ENCODE measurements at places on chromosomes 16 and 17.

DNA sequence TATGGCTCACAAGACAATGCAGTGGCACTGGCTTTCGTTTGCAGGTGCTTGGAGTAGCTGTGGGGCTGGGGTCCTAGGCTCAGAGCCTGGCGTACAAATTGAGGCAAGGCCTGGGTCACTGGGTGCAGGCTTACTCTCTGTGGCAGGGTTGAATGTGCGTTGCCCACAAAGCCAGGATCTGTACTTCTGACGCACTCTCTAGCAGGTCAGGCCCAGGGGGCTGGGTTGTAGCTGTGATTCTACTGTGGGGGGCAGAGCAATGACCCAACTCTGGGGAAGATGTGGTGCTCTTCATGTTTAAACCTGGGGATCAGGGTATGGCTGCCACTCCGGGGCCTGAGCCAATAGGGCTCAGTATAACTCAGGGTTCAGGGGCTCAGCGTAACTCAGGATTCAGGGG is 6.4 kb upstream of the PRSS21 start:
- DNase-seq: no peak

DNA sequence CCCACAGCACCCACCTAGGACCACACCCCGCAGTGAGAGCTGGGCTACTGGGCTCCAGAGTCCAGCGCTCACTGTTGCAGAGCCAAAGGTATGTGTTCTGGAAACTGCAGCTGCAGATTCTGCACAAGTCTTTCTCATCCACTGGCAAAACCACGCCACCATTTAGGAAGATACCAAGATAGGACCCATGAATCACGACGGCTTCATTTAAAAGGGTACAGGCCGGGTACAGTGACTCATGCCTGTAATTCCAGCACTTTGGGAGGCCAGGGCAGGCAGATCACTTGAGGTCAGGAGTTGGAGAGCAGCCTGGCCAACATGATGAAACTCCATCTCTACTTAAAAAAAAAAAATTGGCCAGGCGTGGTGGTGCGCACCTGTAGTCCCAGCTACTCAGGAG is 18.8 kb downstream of the FOXF1 start:
- DNase-seq: no peak

- DNase-seq: no peak
Measured at GRCh38 chr16:46871597-46871996, 12.6 kb upstream of the GPT2 start.

GRCh38 chr17:7308625-7309433 is 1.4 kb downstream of the EIF5A start:
- DNase-seq: no peak

DNA sequence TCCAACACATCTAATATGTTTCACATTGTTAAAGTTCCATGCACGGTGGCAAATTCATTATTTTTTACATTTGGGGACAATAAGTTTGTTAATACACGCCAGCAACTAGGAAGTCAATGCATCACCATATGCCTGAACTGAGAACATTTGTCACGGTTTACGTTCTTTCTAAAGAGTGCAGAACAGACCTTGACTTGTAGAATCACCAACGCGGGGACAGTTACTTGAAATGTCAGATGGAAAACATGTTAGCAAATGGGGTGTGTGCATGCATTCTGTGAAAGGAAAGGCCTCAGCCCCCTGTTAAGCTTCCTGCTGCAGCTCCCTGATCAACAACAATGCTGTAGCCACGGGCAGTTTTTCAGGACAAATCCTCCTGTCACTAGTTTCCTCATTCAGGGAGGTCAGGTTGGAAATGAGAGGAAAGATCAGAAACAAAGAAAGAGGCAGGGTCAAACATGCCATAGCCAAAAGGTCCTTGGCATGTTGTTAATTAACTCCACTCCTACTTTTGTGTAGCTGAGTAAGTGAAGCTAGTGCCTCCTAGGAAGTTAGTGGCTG is 18.4 kb downstream of the SMIM36 start:
- no peak for DNase-seq

DNA sequence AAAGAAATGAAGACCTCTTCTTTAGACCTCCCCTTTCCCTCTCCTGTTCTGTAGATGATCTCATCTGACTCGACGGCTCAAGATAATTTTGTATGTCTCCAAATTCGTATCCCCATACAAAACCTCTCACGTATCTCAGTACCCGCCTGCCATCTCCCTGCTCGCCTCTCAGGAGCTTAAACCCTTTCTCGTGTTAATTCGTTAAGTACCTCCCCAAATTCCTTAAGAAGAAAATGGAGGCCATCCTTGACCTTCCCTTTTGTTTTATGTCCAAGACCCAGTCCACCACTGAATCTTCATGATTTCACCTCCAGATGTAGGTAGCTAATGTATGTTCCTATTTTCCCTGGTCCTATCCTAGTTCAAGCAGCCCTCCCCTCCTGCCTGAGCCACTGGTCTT is 41.6 kb downstream of the OR3A1 start:
- no peak for DNase-seq

DNA sequence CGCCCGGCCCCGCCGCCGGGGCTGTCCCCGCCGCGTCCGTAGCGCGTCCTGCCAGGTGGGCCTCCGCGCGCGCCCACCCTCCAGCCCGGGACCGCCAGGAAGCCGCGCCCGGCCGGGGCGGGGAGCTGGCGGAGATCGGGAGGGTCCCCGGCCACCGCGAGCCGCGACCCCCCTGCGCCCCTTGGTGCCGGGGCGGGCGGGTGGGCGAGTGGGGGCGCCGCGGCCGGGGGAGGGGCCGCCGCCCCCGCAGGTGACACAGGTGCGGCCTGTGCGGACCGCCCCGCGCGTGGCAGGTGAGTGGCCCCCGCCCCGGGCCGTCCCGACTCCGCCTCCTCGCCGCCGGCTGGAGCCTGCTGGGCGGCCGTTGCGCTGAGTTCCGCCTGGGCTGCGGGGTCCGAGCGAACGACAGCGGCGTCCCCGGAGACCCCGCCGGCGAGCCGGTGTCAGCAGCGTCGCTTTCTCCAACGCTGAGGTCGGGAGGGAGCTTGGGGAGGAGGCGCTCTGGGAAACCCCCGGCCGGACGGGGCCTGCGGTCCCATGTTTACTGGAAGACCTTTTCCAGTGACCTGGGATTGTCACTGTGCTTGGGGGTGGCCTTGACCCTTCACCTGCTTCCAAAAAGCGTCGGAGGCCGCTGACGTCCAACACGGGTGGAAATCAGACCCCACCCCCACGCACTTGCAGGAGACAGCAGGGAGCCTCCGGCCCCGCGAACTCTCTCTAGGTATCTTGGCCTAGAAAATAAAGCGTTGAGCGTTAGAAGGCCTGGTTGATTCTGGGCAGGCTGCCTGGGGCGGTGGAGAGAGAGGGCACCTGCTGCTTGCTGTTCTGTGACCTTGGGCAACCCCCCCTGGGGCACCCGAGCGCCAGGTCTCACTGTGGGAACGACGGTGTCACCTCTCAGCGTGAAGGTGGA is 542 bp downstream of the KLHL36 start:
- DNase-seq: no peak

GRCh38 chr17:45339646-45340605 is 23.1 kb upstream of the MAP3K14 start:
- DNase-seq: no peak

DNA sequence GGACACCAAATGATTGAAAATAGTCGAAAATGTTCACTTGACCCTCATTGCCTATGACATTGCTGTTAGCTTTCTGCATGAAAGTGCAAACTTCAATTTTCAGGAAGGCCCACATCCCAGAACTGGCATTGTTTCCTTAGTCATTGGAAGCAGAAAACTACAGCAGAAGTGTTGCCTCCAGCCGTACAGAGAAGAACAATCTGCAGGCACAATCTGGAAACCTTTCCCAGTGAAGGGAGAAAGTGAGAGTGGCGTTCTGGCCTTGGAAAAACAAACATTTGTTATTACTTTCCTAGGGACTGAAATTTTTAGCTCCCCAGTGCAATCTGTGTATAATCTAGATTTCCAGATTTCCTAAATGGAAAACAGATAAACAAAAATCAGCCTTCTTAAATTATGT is 529.5 kb upstream of the RBFOX1 start:
- no peak for DNase-seq

- DNase-seq: peak; percentile 21
Measured at GRCh38 chr17:6269478-6269877, 165.4 kb downstream of the AIPL1 start.

GRCh38 chr17:73888862-73889261 is 244.6 kb upstream of the SDK2 start:
- DNase-seq: no peak

DNA sequence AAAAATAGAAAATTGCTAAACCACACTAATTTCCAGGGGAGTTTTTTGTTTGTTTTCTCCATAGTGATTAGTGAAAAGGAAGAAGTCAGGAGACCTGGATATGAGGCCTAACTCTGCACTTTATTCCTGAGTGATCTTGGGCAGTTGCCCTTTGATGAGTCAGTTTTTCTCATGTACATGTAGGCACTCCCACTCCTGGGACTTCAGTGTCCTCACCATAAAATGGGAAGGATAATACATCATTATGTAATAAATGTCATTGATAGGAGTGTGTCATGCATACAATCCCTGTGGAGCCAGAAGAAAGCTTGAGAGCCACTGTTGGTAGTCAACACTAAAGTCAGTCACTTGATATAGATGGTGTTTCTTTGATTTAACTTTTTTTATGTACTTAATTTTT is 32.5 kb downstream of the WIPF2 start:
- peak; percentile 67 for DNase-seq

GRCh38 chr17:50638966-50639713 is 4.5 kb downstream of the ABCC3 start:
- DNase-seq: peak; percentile 93

GRCh38 chr17:80523054-80523744 is 21.4 kb upstream of the RPTOR start:
- no peak for DNase-seq

- no peak for DNase-seq
Measured at GRCh38 chr16:81817789-81818567, 38.9 kb downstream of the PLCG2 start.

- no peak for DNase-seq
Measured at GRCh38 chr17:49576088-49576916, 631 bp downstream of the NXPH3 start.

DNA sequence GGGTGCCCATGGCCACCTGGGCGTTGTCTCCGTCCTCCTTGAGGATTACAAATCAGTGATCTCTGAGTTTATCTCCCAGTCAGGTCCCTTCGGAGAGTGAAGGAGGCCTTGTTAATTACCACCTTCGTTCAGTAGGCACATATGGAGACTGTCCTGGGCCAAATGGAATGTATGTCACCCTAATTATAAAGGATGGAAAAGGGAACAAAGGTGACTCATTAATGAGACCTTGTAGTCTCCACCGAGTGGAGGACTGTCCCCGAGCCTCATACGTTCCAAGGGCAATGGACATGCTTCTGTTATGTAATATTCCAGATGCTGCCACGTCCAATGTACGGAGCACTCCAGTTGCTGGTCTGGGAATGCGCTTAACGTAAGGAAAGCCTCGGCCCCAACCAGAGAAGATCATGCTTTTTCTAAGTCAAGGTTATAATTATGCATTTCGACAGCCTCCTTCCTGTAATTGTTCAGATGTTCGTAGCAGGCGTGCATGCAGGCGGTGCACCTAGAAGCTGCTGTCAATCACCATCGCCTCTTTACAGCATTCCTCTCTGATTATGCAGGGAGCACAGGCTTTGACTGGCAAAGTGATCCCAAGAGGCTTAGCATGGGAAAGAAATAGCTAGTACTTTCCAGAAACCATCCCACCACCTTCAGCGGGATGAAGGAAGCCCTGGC is 22.4 kb upstream of the SEC14L1 start:
- peak; percentile 88 for DNase-seq

DNA sequence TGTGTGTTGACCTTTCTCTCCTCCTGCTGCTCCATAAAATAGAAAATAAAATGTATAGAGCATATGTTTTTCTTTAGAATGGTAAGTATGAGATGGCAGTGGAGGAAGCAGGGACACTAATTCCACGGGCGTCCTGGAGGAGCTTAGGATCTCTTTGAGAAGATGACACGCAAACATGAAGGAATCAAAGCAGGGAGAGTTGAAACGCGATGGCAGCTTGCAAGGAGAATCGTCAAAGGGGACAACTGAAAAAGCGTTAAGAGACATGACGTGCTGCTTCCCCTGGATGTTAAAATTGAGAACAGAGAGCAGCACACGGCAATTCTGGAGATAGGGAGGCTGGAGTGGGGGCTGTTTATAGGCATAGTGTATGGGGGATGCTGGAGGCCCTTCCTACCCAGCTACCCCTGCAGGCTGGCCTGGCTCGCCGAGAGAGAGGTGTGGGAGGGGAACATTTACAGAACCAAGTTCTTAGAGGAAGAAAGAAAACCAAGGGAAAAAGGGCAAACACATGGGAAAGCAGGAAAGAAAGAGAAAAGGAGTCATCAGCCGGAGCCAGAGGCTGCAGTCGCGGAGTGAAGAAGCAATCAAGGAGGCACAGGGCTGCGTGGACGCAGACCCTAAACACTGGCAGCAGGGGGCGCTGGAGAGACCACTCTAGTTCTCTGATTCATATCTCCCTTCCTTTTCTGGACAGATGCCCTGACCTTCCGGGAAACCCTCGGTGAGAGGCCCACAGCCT is 55.8 kb downstream of the MYH13 start:
- no peak for DNase-seq

- no peak for DNase-seq
Measured at GRCh38 chr17:6040504-6040903, 29.7 kb upstream of the WSCD1 start.

- DNase-seq: no peak
Measured at GRCh38 chr16:10130538-10130937, 51.7 kb downstream of the GRIN2A start.

GRCh38 chr16:75385507-75386152 is 47.7 kb downstream of the CFDP1 start:
- peak; percentile 68 for DNase-seq

GRCh38 chr16:49281480-49281842 is at the start of gene CBLN1:
Gene CBLN1, minus strand, starts transcription at chr16:49281838. Its CDS starts 373 bp downstream, at chr16:49281465.
- no peak for DNase-seq

- no peak for DNase-seq
Measured at GRCh38 chr17:8875957-8876356, 8.5 kb upstream of the PIK3R6 start.

- DNase-seq: no peak
Measured at GRCh38 chr17:48427598-48427997, 2.4 kb downstream of the SKAP1 start.

GRCh38 chr16:30921748-30922419 is 1.5 kb upstream of the FBXL19 start:
- peak; percentile 62 for DNase-seq

- no peak for DNase-seq
Measured at GRCh38 chr16:68715471-68715870, 21.6 kb upstream of the CDH1 start.

GRCh38 chr16:53743149-53743566 is 39.2 kb downstream of the FTO start:
- DNase-seq: no peak

DNA sequence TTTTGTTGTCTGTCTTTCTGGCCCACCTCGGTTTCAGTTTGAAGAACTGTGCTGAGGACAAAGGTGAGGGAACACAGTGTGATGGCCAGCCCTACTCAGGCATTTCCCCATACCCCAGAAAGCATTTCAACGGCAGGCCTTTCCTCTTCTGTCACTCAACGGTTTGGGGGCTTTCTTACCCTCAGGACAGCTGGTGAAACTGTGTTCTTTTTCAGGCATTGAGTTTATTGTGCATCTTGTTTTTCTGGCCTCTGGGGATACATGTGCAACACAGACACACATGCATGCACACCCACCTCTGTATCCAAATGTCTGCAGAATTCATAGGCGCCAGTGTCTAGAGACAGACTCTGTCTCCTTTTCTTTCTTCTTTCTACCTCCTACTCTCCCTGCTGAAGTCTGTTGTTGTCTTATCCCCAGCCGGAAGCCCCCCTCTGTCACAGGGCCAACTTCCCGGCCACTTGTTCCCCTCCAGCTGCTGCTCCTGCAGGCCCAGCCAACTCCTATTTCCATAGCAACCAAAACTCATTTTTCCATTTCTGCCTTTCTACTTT is 17.0 kb downstream of the CHD9 start:
- no peak for DNase-seq

GRCh38 chr17:66357037-66357436 is 54.6 kb downstream of the PRKCA start:
- no peak for DNase-seq
